ENCODE measurements at places on chromosomes 6 and 20.

DNA sequence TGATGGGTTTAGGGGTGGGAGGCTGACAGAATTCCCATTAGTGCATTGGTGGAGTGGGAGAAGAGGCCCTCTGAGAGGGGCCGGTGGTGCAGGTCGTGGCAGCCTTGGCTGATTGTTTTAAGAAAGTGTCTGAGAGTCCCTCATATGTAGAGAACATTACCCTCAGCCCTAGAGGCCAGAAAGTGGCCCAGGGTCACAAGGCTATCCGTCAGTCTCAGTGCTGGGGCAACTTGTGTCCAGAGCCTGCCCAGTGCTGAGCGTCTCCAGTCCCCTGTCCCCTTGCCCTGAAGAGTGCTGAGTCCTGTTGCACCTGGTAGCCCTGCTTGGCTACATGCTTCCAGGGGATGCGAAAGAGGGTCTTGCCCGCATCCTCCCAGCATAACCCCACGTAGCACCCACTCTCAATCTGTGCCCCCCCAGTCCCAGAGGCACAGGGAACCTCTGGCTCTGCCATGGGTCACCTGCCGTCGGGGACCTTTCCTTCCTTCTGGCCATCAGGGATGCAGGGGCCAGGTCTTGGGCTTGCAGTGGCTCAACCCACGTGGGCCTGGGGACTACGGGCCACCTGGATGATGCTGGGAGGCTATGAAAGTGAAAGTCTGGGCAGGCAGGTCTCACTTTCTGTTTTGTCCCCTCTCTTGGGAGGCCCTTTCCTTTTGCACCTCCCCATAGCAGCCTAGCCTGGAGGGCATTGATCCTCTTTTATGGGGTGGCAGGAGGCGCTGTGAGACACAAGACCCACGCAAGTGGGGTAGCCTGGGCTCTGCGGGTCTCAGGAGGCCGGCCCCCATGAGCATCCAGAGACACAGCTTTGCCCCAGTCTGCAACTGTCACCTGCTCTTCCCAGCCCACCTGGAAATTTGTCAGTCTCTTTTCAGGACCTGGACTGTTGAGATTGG, 12.2 kb downstream of the DUSP15 start:
- no peak for DNase-seq

DNA sequence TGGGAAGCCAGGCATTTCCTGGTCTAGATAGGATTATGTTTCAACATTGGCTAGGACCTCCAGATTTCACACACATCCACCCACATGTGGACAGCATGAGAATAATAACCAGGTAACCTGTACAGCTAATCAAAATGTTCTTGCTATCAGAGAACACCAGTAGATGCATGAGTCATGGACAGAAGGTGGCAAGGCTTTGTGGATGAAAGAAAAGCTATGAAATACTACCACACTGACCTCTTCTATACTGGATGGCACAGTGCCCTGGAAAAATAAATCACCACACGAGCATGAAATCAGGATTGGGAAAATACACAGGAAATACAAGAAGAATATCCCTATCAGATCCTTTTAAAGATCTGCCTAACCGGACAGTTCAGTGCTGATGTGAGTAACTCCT, 113.0 kb downstream of the GMDS start:
- DNase-seq: peak; percentile 29

DNA sequence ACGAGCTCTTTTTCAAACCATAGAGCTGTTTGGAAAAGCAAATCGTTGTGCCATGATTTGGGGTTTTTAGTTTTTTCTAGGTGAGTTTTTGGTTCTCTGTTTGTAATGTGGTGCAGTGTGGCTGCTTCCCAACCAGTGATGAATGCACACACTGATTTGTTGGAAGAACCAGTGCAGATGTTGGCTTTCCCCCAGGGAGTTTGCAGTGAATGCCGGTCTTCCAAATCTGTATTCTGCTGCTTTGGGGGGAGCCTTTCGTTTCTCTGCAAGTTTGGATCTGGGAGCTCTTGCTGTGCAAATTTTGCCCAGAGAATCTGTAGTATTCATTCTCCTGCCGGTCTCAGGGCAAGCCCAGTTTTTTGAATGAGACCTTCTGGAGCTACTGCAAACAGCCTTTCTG, 14.5 kb downstream of the HECA start:
- no peak for DNase-seq

- no peak for DNase-seq
These were observed 37.1 kb downstream of the GINS1 start for GRCh38 chr20:25444556-25444955.

GRCh38 chr6:54646069-54646950, 200.3 kb upstream of the FAM83B start:
- no peak for DNase-seq

DNA sequence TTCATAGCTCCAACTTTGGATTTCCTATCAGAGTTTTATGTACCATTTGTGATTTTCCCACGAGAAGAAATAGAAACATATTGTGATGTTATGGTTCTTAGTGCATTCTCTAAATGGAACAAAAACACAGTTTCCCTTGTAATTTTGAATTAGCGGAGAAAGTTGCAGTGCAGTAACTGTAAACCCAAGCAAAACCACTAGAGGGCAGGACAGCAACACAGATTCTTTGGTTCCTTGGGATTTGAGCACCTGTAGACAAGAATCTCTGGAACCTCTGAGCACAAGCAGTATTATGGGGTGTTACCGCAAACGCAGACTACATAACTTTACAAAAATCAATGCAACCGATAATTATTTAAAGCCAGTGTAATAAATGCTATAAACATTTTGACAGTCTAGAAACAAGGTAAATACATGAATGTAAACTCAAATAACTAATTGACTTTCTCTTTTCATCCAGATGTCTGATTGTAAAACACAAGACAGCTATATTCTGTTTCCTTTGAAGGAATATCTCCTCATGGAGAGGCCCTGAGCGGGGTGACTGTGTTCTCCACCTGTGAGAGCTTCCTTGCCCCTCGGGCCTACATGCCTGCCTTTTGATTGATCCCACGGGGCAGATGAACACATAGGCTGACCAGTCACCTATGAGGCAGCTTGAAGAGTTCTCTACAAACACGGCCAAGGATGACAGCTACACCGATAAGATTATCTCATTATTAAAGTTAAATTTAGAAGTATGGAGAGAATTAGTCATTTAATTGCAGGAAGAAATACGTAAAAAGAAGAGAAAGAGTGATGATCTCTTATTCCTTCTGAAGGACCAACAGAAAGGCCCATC, 67.5 kb upstream of the COL21A1 start:
- no peak for DNase-seq
